ENCODE measurements at places on chromosomes 5 and 9. TPM values are rescaled to one million over a fixed set of nuclear protein-coding genes. Genes with fewer than 3 reads are reported as not detected.
A peak's percentile ranks its signal among the peaks of the same experiment; 100 is the strongest.

CD180 gene
- total RNA-seq = 2.6 TPM

IGFBPL1 gene
- total RNA-seq = not detected

PRDM9 gene
- not detected for total RNA-seq

MLLT3 gene
- 9.9 TPM for total RNA-seq

CXCL14 gene
- total RNA-seq = 26.6 TPM

GABRP gene
- total RNA-seq = 0.19 TPM

OR2V2 gene
- not detected for total RNA-seq

GPR150 gene
- 0.32 TPM for total RNA-seq

TESK1 gene
- 94.4 TPM for total RNA-seq

MCTP1 gene
- total RNA-seq = 37.5 TPM

FOXD4L6 gene
- total RNA-seq = not detected

CCL27 gene
- not detected for total RNA-seq

HEXB gene
- total RNA-seq = 168 TPM

IRX4 gene
- not detected for total RNA-seq

STRBP gene
- 8.7 TPM for total RNA-seq

OBP2B gene
- not detected for total RNA-seq

GRCh38 chr5:112865128-112865527 lies 4.0 kb downstream of the SRP19 start:
- no peak for DNase-seq

- DNase-seq = no peak
These were observed 35.2 kb downstream of the RXRA start for GRCh38 chr9:134361426-134361825.

- no peak for DNase-seq
These were observed 199.5 kb downstream of the ALDH1A1 start for GRCh38 chr9:72753266-72753893.

DNA sequence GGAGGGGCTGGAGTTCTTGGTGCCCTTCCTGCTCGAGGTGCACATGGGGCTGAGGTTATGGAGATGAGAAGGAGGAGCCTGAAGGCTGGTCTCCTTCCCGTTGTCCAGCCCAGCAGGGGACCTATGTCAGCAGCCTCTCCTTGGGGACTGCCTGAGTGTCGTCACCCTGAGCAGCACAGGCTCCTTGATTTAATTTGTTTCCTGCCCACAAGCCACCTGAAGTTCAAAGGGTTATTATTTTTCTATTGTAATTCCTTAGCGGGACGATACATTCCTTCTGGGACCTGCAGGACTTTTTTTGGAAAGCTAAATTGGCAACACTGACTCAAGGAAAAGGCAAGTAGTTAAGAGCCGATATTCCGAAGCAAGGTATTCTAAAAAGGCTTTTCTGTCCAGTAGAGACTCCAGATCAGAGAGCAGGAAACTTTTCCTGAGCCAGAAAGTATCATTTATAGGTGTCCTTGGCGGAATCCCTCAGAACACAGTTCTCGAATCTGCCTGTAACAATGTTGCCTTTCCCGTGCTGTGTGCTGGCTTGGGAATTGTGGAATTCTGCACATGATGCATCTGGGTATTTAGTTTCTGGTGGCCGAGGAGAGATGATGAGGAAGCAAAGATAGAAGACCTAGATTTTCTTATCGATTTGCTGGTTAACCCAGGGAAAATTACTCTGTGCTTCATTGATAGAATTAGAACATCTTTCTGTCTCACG lies 55.4 kb downstream of the ARHGAP26 start:
- DNase-seq = no peak

- no peak for DNase-seq
These were observed 97.1 kb upstream of the ASTN2 start for GRCh38 chr9:117511852-117512481.

- no peak for DNase-seq
These were observed 23.5 kb downstream of the GRAMD2B start for GRCh38 chr5:126446498-126447224.

DNA sequence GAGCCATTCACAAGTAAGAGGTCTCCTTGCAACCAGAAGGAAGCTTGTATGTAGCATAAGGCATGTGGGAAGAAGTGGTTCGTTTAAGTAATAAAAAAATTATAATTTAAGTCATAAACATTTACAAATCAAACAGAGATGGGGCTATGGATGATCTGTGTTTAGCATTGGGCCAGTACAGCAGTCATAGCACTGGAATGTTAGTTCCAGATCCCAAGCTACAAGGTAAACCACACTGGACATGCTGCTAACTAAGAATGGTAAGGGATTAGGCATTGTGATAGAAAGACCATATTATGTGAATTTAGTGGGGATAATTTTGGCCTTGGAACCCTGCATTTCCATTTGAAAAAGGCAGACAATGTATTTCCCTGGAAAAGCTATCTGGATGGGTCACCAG lies 170.4 kb upstream of the KCNN2 start:
- DNase-seq = no peak

DNA sequence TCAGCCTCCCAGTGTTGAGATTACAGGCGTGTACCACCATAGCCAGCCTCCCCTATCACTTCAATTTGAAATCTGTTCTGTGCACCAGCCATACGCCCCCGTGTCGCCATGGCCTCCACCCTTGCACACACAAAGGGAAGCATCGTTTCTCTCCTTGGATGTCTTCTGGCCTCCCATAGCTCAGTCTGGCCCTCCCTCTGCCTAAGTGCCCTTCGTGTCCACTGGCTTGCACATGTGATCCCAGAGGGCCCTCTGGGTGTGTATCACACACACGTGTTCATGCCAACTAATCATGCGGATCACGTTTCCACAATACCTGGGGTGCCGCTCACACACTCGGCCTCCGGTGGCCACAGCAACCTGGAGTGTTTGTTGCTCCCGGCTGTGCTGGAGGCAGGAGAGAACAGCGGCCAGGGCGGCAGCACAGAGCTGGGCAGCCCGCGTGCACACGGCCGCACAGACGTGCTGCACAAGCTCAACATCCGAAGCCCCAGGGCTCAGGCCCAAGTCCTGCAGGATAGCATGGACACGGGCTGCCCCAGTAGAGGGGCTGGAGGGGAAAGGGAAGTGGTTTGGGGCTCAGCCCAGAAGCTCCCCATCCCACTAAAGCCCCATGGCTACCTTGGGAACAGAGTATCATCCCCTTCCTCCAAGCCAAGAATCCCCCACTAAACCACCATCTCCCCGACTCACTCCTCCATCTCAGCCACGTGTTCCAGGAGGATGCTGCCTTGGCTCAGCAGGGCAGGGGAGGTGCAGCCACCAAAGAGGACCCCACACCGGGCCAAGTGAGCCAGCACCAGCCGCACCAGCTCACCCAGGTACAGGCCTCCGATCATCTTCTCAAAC lies 10.9 kb downstream of the HK3 start:
- DNase-seq = peak; percentile 83

GRCh38 chr9:132798817-132799790 lies 79.0 kb downstream of the AK8 start:
- DNase-seq = peak; percentile 80

DNA sequence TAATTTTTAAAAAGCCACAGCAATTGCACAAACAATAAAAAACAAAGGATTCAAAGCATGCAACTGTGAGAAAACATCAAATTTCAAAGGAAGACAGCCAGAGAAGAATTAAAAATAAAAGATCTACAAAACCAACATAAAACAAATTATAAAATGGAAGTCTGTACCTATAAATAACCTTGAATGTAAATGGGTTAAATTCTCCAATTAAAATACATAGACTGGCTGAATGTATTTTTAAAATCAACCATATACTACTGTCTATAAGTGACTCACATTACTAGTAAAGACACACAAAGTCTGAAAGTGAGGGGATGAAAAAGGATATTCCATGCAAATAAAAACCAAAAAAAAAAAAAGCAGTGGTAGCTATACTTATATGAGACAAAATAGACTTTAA lies 33.7 kb downstream of the BTNL8 start:
- DNase-seq = no peak

DNA sequence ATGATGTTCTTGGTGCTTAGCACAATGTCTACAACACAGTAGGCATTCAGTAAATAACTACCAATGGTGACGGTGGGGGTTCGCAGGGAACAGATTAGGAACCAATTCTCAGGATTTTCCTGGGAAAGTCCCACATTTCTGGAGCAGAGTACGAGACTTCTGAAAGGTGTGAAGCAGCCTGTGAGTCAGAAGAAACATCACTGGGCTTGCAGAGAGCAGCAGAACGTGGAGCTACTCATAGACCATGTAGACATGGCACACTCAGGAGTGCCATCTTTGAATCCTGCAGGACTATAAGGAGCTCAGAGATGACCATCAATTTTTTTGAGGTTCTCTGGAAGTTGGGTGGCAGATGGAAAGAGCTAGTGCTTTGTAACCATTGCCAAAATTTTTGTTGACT lies 106.6 kb upstream of the ANKRD55 start:
- no peak for DNase-seq

GRCh38 chr5:9194509-9194908 lies 351.4 kb downstream of the SEMA5A start:
- no peak for DNase-seq

All from mesenteric fat pad (tissue), 1 donor.